Esophagus squamous epithelium (tissue), 5 donors: ENCODE measurements at places on chromosomes 1 and 21. TPM values are rescaled to one million over a fixed set of nuclear protein-coding genes. Genes with fewer than 3 reads are reported as not detected.

FAM72C gene
- total RNA-seq, result not detected

ETV3L gene
- total RNA-seq, result not detected

SMPDL3B gene
- 0.79 TPM for total RNA-seq

CENPS gene
- total RNA-seq, result 5.6 TPM

GRCh38 chr1:25182629-25183028 is 49.7 kb downstream of the SYF2 start:
- DNase-seq, result no peak

GRCh38 chr1:224700918-224701531 is 84.9 kb downstream of the CNIH3 start:
- no peak for DNase-seq
